ENCODE measurements at places on chromosomes 5 and 9.

GRCh38 chr5:137075163-137075970 lies 423.8 kb downstream of the SPOCK1 start:
- peak; percentile 61 for DNase-seq

- peak; percentile 50 for DNase-seq
Observed at GRCh38 chr5:149128023-149128875, 13.0 kb upstream of the ABLIM3 start.

GRCh38 chr9:134491196-134491835 lies 150.3 kb upstream of the COL5A1 start:
- DNase-seq, result no peak

- DNase-seq, result no peak
Observed at GRCh38 chr5:179382486-179382885, 37.2 kb upstream of the ADAMTS2 start.

DNA sequence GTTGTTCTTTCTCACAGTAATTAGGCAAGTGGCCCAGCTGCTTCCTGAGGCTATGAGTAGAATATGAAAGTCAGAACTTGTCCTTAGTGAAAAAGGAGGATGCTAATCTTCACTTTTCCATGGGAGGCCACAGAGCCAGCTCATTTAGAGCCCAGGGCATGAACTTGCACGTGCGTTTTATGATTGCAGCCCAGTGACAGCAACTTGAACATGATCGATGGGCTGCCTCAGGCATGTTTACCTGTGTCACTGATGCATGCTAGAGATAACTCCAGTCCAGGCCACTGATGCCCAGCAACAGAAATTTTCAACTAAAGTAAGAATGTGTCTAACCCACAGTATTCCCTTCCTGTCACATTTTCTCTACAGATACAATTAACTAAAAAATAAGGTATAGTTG lies 179.3 kb downstream of the CTNND2 start:
- no peak for DNase-seq

DNA sequence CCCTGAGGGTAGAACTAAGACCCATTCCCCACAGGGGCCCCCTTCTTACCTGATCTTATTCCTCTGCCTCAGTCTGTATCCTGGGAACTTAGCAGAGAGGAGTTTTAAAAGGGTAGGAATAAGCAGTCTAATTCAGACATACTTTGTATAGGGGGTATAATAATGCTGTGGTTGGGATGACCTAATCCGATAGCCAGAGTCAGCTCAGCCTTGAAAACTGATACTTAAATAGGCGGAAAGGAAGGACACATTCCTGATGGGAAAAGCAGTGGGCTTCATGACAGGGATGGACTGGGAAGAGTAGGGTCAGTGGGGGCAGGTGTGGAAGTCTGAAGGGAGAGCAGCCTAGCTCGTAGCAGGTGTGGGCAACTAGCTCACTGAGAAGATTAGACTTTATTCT lies 52.2 kb upstream of the TESK1 start:
- peak; percentile 65 for DNase-seq

DNA sequence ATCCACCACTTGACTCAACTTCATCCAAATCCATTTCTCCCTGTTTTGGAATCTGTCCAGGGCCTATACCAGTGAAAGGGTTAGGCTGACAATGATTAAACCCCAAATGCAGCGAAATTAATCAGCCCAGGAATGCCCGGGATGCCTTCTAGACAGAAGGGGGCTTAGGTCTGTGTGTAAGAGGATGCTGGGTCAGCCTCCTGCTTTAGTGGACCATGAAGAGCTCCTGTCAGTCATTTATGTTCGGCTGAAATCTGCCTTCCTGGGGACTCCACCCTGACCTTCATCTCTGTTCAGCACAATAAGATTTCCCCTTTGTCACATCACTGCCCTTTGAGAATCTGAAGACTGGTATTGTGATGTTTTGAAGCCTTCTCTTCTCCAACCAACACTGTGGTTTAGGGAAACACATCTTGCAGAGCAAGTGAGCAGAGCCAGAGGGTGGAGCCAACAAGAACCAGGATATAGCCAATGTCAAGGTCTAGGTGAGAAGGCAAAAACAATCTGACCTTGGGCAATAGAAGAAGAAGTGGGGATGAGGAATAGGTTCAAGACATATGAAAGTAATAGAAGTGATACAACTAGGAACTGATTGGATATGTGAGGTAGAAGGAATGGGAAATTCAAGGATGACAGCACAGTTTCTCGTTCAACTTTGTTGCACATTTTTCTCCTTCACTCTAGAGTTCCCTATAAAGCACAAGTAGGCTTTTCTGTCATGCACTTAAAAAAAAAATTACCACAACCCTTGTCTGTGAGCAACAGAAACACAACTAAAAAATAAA lies 234.4 kb downstream of the ARHGAP26 start:
- DNase-seq, result no peak

GRCh38 chr9:98168153-98168780 lies 24.2 kb downstream of the CORO2A start:
- DNase-seq, result no peak

DNA sequence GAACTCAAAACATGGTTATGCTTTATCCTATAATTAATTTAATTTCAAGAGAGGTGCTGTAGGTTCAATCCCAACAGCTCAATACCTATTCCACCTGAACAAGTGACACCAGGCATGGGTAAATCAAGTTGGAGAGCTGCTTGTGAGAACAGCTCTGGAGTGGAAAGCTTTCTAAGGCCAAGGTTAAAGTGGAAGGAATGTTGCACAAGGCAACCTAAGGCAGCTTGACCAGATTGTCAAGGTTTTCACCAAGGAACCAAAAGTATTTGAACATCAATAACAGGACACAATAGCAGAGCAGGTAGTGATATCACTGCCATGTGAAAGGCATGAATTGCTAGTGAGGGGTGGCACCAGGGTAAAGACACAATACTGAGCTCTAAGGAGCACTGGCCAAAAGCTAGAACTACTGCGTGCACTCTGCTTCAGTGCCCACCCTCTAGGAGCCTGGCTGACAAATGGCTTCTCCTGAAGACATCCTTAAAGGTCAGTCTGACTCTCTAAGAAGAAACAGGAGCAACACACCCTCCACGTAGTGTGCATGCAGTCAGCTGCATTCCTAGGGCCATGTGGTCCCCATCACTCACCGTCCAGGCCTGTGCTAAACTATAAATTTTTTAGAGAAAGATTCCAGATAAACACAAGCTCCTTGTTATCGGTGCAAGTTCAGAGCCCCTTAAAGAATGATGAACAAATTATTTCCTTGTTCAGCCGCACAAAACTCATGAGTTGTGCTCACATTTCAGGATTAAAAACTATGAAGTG lies 677.7 kb upstream of the KLF4 start:
- no peak for DNase-seq

- DNase-seq, result no peak
Observed at GRCh38 chr9:72382405-72382804, 17.4 kb upstream of the ZFAND5 start.

DNA sequence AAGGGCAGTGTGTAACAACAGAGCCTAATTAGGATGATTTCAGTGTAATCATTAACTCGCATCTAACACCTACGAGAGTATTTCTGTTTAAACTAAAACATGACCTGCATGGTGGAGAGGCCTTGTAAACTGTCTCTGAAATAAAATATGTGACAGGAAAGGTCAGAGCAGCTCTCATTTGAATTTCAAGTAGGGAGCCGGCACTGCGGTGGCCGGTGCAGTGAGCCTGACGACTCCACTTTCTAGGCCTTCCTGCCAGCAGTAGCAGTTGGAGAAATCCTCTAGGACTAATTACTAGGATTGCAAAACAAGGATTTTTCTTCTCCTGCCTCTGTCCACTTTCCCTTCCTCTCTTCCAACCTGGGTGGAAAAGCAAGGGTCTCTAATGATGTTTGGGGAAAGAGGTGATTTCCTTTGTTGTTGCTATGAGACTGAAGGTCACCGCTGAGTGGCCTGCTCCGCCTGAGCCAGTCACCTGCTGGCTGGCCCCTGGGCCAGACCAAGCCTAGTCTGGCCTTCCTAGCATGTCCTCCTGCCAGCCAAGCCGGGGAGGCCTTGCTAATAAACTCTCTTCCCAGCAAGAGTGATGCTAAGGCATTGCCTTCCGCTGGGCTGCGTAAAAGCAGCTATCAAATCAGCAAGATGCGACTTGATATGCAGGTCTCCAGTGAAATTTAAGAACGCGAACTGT lies 245.7 kb downstream of the PSAT1 start:
- no peak for DNase-seq

- DNase-seq, result peak; percentile 22
Observed at GRCh38 chr5:95261437-95262175, 23.3 kb downstream of the MCTP1 start.

GRCh38 chr9:134551644-134552348 lies 89.8 kb upstream of the COL5A1 start:
- DNase-seq, result peak; percentile 98

GRCh38 chr5:52909192-52909591 lies 80.0 kb upstream of the ITGA2 start:
- DNase-seq, result no peak

DNA sequence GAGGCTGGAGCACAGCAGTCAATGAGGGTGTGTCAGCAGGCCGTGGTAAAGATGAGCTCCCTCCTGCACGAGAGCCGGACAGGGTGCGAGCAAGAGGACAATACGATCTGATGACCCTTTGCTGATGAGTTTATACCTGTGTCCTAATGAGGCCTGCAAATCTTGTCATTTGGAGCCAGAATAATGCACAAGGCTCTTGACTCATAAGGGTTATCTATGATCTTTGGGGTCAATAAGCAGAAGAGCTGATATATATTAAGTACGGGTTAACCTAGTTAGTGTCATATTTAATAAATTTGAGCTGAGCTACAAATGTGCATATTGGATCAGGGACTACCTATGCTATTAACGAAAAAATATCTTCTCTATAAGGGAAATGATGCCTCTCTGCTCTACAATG lies 46.9 kb downstream of the CTNND2 start:
- no peak for DNase-seq

GRCh38 chr9:4849369-4849768 lies 56.6 kb downstream of the RCL1 start:
- DNase-seq, result no peak

GRCh38 chr9:136669791-136670464 lies 7.2 kb downstream of the EGFL7 start:
- DNase-seq, result no peak

- no peak for DNase-seq
Observed at GRCh38 chr5:112165897-112166737, 253.0 kb downstream of the EPB41L4A start.

DNA sequence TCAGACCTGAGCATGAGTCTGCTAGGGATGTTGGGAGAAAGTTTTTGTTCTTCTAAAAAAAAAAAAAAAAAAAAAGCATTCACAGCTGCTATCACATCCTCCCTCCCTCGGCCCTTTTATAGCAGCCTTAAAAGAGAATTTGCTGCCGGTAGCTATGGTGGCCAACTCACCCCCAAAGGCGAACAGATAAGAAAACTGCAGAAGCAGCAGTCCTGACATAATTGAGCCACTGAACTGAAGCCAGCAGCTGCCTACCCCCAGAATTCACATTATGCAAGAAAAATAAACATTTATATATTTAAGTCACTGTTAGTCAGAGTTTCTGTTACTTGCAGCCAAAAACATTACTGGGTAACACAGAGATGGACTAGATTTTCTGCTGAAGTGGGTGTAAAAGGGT lies 124.3 kb upstream of the SMARCA2 start:
- no peak for DNase-seq

GRCh38 chr9:136044971-136045594 lies 50.0 kb downstream of the NACC2 start:
- DNase-seq, result no peak

GRCh38 chr9:96644137-96644536 lies 11.0 kb downstream of the PRXL2C start:
- DNase-seq, result no peak

DNA sequence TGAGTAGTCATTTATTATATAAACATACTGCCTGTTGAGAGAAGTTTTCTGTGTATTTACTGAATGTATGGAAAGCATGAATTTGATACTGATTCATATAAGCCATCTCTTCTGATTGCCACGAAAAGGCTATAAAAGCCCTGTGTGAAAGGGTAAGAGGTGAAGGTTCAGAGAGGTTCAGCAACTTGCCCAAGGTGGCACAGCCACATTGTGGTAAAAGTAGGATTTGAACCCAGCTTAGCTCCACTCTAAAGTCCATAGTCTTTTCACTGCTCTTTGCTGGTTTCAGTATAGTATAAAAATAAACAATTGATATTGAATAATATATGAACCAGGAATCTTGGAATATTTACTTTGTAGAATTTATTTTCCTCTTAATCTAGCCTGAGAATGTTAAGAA lies 71.3 kb downstream of the VCAN start:
- DNase-seq, result no peak

- no peak for DNase-seq
Observed at GRCh38 chr5:83467371-83468035, 4.0 kb upstream of the VCAN start.

DNA sequence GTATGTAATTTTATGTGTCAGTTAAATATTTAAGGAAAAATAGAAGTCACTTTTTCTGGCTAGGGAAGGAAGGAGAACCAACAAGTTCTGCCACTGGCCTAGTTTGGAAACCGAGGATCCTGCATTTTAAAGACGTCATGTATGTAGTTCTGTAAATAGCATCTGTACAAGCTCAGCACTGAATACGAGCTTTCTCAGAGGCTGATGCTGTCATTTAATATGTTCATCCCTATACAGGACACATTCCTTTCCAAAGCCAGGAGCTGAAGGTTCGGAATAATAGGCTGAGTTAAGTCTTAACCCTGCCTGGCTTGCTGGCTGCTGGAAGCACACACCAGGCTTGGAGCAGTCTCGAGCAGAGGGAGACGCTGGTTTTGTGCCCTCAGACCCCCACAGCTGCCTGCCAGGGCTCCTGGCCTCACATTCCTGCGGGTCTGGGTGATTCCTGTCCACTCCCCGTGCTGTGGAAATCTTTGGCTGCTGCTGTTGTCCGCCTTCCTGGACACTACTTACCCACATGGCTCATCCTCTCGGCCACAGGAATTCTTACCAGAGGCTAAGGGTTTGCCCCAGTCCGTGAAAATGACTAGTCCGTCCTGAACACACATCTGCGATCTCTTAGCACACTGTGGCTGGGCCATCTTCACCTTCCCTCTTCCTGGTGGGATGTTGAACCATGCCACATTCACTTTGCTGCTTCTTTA lies 36.6 kb downstream of the SLC46A2 start:
- DNase-seq, result no peak

DNA sequence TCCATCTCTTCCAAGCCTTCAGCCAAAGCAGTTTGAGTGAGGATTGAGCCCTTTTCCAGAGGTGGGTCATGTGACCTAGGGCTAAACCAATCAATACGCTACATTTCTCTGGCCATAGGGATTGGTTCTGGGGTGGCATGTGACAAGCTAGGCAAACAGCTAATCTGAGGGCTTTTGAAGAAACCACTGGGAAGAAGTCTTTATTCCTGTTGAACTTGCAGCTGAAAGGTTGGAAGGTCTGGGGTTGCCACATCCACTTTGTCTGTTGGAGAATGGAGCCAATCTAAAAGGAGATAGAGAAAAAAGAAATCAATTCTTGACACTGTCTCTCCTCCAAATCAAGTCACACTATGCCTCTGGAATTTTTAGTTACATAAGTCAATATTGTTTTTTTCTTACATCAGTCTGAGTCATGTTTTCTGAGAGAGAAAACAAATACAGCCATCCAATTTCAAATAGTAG lies 637.8 kb upstream of the WWC1 start:
- DNase-seq, result peak; percentile 35

DNA sequence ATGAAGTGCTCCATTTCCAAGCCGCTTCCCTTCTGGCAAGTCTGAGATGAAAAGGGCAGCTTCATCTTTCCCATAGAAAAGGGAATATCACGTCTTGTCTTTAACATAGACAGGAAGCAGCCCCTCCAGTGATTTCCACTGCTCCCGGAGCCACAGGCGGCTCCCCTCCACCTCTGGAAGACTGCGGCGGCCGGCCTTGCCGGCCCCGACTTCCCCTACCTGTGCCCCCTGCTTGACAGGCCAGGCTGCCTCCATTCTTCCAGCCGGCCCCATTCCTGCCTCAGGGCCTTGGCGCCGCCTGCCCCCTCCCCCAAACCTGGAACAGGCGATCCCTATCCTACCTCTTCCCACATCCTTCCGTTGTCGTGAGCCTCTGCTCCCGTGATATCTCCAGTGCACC lies 141.8 kb downstream of the ZNF354C start:
- no peak for DNase-seq

All from EL (cell line).